Activated CD8-positive, alpha-beta memory T cell treated with anti-CD3 and anti-CD28 coated beads for 1 hour (primary cell): ENCODE measurements at places on chromosomes 7 and 10.

- no peak for DNase-seq
Observed at GRCh38 chr7:151566897-151567320, 47.2 kb upstream of the RHEB start.

DNA sequence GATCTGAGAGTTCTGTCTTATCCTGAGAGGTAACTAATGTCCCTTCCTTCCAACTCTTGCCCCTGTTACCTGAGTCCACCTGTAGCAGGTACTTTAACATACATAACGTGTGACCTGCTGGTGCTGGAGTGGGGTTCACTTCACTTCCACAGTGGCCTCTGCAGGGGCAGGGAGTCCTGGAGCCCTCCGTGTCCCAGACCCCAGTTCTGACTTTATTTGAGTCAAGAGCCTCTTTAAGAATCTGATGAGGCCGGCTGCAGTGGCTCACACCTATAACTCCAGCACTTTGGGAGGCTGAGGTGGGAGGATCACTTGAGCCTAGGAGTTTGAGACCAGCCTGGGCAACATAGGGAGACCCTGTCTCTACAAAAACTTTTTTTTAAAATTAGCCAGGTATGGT is 117.0 kb upstream of the RET start:
- no peak for DNase-seq

GRCh38 chr7:94632338-94633013 is 23.5 kb downstream of the SGCE start:
- no peak for DNase-seq

GRCh38 chr10:87578842-87579401 is 74.2 kb downstream of the MINPP1 start:
- DNase-seq, result no peak

GRCh38 chr7:120171406-120171805 is 101.6 kb upstream of the KCND2 start:
- no peak for DNase-seq

DNA sequence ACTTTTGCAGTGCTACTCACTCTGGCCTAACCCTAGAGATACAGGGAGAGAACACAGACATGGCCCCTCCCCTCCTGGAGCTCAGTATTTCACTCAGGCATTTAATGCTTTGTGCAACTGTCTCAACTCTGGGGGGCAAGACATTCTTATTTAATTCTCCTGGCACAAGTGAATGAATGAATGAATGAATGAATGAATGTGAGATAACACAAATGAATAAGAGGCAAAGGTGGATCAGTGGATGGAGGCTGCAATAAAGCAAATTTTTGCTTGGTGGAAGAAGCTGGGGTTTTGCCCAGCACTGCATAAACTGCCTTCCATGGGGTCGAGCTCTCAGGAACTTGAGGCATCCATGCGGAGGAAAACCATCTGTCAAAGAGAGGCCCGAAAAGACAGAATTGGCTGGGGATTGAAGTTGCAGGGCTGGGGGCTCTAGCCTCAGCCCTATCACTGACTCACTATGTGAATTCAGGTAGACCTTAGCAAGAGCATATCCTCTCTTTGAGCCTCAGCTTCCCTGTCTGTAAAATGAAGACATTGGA is 441.4 kb upstream of the ZMIZ1 start:
- no peak for DNase-seq

DNA sequence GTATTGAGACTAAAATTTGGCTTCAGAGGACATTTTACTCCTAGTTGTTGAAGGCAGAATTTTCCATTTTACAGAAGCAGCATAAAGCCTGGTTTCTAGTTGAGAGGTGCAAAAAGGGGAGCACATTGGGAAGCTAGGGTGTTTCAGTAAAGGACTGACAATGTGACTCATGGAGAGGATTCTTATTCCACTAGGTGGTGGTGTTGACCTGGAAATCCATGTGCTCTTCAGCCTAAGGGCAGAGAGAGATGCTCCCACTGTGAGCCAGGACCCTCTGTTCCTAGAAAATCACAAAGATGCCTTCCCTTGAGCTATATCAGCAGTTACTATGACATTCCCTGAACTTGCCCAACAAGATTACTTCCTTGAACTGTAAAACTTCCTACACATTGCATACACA is 687.8 kb downstream of the IPMK start:
- DNase-seq, result no peak

DNA sequence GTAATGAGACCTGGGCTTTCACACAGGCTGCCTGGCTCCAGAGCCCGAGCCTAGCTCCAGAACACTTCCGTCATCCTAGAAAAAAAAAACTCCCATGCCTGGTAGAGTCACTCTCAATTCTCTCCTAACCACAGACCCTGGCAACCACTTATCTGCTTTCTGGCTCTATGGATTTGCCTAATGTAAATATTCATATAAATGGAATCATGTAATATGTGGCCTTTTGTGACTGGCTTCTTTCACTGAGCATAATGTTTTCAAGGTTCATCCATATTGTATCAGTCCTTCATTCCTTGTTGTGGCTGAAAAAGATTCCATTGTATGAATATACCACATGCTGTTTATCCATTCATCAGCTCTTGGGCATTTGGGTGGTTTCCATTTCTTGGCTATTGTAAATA is 167.7 kb upstream of the MKLN1 start:
- no peak for DNase-seq

- DNase-seq, result no peak
Observed at GRCh38 chr10:123771877-123772644, 105.9 kb downstream of the GPR26 start.

DNA sequence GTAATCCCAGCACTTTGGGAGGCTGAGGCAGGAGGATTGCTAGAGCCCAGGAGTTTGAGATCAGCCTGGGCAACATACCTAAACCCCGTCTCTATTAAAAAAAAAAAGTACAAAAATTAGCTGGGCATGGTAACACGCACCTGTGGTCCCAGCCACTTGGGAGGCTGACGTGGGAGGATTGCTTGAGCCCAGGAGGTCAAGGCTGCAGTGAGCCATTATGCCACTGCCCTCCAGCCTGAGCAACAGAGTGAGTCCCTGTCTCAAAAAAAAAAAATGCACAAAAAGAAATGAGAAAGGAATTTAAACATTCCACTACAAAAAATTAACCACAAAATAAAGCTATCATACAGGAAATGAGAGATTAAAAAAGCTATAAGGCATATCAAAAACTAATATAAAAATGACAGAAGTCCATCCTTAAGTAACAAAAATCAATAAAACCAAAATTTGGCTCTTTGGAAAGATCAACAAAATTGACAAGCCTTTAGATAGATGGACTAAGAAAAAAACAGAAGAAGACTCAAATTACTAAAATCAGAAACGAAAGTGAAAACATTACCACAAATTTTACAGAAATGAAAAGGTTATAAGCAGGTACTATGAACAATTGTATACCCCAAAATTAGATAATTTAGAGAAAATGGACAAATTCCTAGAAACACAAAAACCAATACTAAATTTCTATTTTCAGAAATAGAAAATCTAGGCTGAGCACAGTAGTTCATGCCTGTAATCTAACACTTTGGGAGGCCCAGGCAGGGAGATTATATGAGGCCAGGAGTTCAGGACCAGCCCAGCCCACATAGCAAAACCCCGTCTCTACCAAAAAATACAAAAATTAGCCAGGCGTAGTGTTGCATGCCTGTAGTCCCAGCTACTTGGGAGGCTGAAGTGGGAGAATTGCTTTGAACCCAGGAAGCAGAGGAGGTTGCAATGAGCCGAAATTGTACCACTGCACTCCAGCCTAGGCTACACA is 42.4 kb upstream of the NANOS1 start:
- no peak for DNase-seq

- no peak for DNase-seq
Observed at GRCh38 chr10:73251683-73252444, 580 bp downstream of the MRPS16 start.

GRCh38 chr7:140026935-140027334 is 35.8 kb downstream of the PARP12 start:
- no peak for DNase-seq

- DNase-seq, result no peak
Observed at GRCh38 chr10:92751827-92752226, 62.1 kb downstream of the HHEX start.

DNA sequence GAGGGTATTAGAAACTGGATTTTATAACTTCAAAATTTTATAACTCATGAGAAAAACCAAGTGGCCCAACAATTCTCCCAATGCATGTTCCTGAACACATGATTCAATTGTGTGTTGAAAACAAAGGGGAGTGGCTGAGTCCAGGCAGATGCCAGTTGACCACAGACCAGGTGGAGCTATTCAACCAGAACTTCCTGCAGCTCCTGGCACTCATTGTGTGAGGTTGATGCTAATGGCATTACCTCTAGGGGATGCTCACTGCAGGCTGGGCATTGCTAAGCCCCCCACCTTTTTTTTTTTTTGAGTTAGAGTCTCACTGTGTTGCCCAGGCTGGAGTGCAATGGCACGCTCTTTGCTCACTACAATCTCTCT is 20.3 kb downstream of the MYOF start:
- DNase-seq, result no peak

DNA sequence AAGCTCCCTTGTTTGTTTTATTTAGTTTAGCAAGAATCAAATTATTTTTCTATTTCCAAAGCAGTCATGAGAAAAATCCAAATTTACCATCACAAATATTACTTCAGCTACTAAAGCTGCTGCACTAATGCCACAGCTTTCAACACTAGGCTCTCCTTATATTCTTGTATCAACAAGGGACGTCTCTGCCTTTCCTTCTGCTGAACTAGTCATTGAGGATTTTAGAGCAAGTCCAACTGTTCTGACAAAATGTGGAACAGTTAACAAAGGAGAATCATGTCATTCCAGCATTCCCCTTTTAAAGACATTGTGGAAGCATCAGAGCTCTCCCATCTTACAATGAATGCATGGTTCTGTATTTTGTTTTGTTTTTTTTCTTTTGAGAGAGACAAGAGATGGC is 28.6 kb downstream of the FAM13C start:
- no peak for DNase-seq

- DNase-seq, result no peak
Observed at GRCh38 chr10:105956550-105956949, 1208.0 kb downstream of the SORCS1 start.

GRCh38 chr10:30999070-30999712 is 32.5 kb downstream of the ZNF438 start:
- no peak for DNase-seq

DNA sequence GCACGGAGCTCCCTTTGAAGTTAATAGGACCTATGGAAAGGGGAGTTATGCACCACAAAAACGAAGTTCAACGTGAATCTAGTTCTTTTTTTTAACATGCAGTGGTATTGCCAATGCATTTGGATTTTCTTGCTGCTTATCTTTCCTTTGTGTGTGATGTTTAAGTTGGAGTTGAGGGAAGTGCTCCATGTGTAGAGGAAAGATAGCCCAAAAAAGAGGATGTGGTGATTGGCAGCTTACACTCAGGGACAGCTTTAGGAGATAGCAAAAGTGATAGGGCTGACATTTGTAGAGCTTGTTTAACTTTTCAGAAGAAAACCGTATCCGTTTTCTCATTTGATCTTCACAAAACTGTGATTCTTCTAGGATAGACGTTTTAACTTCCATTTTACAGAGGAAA is 101.3 kb downstream of the MDFIC start:
- no peak for DNase-seq

- DNase-seq, result no peak
Observed at GRCh38 chr10:129521161-129522025, 54.4 kb downstream of the MGMT start.

GRCh38 chr7:71325151-71325550 is 193.2 kb downstream of the GALNT17 start:
- no peak for DNase-seq

- no peak for DNase-seq
Observed at GRCh38 chr7:47677664-47678063, 95.8 kb upstream of the TNS3 start.

DNA sequence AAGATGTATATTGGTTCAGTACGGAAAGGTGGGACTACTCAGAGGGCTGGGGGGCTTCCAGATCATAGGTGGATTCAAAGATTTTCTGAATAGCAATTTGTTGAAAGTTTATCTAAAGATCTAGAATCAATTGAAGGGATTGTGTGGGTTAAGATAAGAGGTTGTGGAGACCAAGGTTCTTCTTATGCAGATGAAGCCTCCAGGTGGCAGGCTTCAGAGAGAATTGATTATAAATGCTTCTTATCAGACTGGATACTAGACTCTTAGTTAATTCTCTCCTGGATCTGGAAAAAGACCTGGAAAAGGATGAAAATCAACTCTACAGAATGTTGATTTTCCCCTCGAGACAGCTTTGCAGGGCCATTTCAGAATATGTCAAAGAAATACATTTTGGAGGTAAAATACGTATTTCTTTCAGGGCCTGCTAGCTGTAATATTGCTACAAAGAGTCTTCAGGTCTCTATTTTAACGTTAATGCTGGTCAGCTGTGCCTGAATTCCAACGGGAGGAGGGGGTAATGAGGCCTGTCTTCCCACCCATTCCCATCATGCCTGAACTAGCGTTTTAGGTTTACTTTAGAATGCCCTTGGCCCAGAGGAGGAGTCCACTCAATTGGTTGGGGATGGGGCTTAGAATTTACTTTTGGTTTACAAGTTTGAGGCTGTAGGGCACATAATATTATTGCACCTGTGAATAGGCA is 12.8 kb upstream of the GPR15LG start:
- DNase-seq, result no peak

GRCh38 chr7:26156451-26157420 is 4.7 kb downstream of the NFE2L3 start:
- DNase-seq, result no peak

DNA sequence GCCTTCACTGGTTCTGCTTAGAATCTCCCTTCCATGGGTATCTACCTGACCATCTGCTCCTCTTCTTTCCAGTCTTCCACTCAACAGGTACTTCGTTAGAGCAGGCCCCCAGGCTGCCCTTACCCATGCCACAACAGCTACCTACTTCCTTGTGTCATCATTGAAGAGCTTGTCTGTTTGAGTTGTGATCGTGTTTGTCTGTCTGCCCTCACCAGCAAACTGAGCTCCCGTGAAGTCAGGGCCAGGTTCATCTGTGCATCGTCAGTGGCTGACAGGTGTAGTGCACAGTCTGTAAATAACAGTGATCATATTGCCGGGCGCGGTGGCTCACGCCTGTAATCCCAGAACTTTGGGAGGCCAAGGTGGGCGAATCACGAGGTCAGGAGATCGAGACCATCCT is 5.0 kb downstream of the NIPSNAP2 start:
- DNase-seq, result no peak

GRCh38 chr10:115829521-115830205 is 443.3 kb downstream of the GFRA1 start:
- DNase-seq, result no peak

- no peak for DNase-seq
Observed at GRCh38 chr7:117065571-117066150, 112.4 kb downstream of the ST7 start.

GRCh38 chr10:85649461-85649860 is 717.1 kb downstream of the GRID1 start:
- no peak for DNase-seq

DNA sequence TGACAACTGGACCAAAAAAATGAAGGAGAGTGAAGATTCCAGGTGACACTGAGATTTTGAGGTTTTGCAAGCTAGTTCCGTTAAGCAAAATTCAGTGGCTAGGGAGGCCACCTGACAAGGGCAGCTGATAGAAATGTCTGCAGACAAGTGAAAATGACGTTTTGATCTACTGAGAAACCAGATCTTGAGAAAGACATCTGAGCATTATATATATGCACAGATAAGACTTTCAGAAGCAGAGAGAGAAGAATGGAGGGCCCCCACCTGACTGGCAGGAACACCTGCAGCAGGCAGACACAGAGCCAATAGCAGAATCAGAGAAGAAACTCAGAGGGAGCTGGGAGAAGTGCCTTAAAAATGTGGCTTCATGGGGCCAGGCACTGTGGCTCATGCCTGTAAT is 76.1 kb upstream of the LRGUK start:
- DNase-seq, result no peak
